T-helper 17 cell (primary cell): ENCODE measurements at places on chromosomes 1 and 21.
A peak's percentile ranks its signal among the peaks of the same experiment; 100 is the strongest.

- no peak for DNase-seq
These were observed 3.5 kb upstream of the SLC44A5 start for GRCh38 chr1:75614399-75614756.

DNA sequence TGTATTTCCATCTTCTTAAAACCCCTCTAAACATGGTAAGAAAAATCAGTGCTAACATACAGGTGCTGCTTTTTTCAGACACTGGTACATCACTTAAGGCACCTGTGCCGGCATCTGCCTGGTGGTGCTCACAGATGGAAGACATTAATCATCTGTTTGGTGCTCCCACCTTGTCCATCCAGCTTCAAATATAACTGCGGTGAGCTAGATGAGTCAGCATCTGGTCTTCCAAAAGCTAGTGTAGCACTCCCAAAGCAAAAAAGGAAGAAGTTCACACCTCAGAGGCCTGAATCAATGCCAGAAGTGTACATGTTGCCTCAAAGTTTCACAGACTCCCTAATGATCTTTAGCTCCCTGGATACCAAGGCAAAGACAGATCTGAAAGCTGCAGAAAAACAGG, 44.4 kb downstream of the TM2D1 start:
- no peak for DNase-seq

- no peak for DNase-seq
These were observed 3.5 kb downstream of the MINDY1 start for GRCh38 chr1:151003180-151003579.

DNA sequence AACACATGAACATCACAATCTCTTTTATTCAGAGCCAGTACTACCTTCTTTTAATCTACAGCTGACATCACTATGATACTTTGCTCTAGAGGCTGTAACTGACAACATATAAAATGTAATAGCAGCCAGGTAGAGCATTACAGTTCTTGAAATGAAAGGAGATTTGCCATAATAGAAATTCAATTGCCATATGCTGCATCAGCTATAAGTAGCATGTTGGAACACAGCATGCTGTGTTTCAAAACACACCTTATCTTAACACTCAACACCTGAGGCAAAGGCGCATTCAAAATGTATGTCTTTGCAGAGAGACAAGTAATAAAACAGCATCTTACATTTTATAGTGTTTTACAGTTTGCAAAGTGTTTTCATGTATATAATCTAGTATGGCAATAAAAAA, 24.0 kb upstream of the KRTAP21-1 start:
- DNase-seq = no peak

DNA sequence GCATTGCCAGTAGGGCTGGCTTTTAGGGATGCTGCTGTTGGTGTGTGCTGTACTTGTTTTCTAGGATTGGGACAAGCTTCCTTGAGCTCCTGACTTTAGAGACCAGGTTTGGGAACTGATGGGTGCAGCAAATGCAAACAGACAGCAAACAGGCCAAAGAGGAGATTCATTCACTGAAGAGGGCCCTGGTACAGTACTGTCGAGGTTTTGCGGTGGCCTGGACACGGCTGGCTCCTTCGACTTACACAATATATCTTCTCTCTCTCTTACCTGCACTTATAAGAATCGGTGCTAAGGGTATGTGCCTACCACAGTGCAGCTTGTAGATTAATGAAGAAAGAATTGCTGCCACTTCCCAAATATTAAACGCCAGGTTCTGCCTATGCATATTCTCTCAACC, 44.6 kb downstream of the ATP1A1 start:
- DNase-seq = no peak

DNA sequence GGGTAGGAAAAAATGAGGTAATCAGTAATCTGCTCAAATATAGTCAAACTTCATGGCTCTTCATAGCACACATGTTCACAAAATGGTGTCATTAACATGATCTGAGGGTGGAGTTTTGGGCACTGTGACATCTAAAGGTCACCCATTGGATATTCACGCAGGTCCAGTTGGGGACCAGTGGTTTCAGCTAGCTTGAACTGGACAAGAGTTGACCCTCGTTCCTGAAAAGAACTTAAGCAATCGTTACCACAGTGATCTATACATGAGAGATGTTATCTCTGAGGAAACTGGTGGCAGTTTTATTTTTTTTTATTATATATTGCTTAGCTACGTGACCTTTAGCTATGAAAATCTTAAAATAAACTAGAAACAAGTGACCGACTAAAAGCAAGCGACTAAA, 3.0 kb upstream of the OR2C3 start:
- no peak for DNase-seq

DNA sequence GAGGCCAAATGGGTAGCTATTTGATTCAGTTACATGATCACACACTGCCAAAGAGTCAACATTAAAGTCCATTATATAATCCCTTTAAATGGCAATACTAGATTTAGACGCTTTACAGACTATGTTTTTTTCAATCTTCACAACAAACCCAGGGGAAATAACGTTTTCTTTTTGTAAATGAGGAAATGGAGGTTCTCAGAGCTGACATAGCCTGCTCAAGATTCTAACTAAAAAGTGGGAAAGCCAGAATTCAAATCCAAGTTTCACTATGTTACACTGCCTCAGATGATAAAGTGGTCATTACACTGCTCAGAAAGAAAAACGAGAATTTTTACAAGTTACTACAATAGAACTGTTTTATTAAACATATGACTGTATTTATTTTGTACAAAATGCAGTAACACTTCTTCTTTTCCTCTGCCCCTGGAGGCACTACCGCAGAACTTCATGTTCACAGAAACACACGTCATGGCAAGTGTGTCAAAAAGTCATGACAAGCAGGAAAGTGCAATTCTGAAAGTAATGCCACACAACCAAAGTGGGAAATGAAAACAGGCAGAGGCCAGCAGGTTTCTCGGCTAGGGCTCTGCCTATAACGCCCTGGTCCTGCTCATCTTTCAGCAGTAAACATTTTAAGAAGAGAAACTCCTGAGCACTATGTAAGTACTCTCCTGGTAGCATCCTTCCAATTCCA, 19.0 kb downstream of the THEMIS2 start:
- no peak for DNase-seq

GRCh38 chr1:89069951-89070350, 4.9 kb upstream of the GBP1 start:
- DNase-seq = no peak

DNA sequence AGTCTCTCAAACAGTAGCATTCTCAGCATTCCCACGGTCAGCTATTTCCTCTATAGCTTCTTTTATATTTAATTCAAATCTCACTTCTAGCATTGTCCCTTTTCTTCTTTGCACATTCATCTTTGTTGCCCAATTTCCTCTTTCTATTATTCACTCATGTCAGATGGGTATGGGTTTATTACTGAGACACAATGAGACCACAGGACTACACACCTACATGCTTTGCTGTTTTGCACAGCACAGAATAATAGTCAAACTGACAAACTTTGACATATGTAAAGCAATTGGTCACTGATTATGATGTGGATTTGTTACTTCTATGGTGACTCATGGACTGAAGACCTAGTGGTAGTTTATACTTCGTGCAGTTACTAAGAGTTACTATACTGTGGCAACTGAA, 5.8 kb upstream of the CD1C start:
- no peak for DNase-seq

DNA sequence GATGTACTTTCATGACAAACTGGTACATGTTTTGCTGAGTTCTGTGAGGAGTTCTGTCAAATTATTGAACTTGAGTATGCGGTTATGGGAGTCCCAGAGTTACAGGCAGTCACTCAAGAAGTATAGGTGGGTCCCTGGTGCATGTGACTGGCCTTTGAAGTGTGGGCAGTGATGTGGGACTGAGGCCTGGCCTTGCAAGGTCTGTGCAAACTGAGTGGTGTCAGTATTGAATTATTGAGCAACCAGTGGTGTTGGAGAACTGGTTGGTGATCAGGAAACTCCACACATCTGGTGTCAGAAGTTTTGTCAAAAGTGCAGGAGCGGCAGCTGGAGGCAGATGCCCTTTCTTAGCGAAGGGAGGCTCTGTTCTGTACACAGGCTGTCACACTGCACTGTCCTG, 5.2 kb downstream of the ZNF678 start:
- no peak for DNase-seq

DNA sequence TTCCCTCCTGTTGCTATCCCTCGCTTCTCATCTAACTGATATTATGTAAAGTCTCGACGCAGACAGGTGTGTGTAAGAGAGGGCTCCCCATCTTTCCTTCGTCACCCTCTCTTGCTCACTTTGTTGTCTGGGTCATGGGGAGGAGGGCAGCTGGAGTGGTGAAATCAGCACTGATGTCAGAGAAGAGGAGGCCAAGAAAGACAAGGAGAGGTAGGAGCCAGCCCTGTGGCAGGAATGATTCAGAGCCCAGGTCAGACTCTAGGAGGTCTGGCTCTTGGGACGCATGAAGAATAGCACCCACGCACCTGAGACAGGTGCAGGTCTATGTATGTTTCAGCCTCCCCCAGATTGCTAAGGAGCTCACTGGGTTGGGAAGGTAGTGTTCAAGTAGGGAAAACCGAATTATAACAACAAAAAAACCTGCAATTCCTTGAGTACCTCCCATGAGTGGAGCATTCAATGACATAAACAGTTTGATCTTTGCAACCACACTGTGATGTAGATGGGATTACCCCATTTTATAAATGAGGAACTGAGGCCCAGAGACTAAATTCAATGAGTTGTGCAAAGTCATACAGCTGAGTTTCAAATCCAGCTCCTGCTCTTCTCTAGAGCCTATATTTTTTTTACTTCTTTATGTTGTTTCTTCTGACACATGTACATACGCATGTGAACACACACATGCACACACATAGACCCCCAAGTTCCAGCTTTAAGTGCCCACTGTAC, 10.4 kb downstream of the NUAK2 start:
- no peak for DNase-seq

GRCh38 chr21:15986277-15986676, 256.5 kb downstream of the USP25 start:
- DNase-seq = no peak

GRCh38 chr21:45508607-45509565, 33.4 kb downstream of the SLC19A1 start:
- DNase-seq = peak; percentile 5

DNA sequence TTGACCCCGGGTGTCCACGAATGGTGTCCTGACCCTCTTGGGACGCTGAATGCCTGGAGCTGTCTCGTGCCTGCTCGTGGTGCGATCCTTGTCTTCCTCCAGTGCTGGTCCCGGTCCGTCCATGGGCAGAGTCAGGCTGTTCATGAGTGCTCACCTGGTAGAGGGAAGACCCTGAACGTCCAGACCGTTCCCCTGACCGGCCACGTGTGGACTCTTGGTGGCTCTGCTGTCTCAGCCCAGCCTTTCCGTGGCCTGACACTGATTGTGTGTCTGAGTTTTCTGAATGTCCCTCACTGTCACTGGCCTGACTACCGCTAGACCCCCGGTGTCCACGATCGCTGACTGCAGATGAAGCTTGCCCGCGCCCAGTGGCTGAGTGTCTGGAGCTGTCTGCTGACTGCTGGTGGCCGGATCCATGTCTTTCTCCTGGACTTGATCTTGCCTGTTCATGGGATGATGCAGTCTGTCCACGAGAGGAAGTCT, 11.7 kb downstream of the FLG start:
- DNase-seq = no peak

DNA sequence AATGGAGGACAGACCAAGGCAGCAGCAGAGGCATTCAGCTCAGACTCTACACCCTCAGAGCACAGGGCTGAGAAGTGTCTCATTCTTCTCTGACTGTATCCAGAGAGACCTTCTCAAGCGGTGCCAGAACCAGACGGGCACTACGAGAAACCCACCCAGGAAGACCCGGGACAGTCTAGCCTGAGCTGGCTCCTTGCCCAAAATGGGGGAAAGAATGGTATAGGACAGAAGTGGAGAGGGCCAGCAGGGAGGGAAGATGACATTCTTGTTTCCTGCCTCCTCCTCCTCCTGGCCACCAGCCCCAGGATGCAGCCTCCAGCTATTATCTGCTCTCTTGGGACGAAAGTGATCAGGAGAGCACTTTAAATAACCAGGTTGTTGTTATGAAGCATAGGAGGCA, 22.6 kb upstream of the PRELP start:
- no peak for DNase-seq

DNA sequence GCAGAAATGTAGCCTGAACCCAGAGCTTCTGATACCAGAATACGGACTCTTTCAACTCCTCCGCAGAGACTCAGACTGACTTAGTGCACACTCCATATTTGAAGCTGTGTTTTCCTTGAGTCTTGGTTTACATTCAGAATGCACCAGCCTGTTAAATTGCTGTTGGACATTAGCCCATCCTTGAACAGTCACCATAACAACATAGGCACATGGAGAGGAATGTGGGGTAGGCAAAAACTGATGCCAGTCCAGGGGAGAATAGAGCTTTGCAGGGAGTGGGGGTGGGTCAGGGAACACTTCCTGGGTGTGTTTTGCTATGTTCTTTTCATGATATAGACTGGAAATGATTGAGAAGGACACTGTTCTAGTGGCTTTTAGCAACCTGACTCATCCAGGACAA, 76.3 kb upstream of the CACNA1E start:
- DNase-seq = no peak

DNA sequence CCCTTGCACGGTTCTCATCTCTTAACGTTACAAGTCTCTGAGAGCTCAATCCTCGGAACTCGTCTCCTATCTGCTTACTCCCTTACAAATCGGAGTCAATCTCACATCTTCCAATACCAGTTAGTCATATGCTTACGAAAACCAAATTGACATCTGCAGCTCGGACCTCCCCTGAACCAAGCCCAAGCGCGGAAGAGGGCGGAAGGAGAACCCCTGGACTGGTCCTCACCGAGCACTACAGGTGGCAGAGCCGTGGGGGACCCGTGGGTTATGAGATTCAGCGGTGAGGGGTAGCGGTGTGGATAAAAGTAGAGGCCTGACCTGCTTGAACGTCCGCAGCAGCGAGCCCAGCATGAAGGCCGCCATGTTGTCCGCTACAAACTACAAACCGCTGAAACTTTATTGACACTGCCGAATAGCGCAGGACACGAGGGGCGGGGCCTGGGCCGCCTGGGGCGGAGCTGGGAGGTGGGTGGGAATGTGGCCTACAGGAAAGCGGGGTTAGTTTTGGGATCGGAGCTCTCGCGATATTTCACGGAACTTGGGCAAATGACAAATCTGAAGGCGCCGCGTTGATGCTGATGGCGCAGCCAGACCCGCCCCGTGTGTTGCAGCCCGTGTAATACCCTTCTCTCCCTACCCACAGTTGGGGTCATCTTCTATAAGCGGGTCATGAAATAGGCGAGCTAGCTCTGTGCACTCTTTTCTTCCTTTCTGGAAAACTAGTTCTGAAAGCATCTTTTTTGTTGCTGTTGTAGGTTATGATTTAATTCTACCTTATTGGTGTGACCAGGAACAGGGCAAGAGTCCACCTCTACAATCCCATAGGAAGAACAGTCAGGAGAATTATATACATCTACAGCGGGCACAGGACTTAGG, at the start of gene MRPS14:
MRPS14 (minus strand) TSS at position 383 of the 879 bp plus-strand sequence; CDS start at position 366, 17 bp downstream.
- DNase-seq = peak; percentile 93
